Muscle of leg (tissue), 16 donors: ENCODE measurements at places on chromosomes 4 and X. TPM values are rescaled to one million over a fixed set of nuclear protein-coding genes. Genes with fewer than 3 reads are reported as not detected.
A peak's percentile ranks its signal among the peaks of the same experiment; 100 is the strongest.

RNF175 gene
- polyA plus RNA-seq: 0.44 TPM

DNA sequence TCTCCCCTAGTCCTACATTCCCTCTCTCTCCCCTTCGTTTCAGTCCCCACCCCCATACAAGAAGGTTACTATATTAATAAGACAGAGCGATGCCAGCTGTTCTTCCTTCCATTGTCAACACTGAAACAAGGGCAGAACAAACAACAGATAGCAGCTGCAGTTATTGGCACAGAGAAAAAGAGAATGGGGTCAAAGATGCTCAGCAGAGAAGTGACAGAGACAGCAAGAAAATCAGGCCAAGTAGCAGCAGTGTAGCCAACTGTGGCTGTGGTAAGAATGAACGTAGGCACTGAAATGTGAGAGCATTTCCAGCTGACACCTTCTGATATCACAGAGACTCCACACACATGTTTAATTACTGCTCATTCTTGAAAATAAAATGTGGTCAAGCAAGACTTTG is 641.8 kb downstream of the FSTL5 start:
- DNase-seq: peak; percentile 88

DNA sequence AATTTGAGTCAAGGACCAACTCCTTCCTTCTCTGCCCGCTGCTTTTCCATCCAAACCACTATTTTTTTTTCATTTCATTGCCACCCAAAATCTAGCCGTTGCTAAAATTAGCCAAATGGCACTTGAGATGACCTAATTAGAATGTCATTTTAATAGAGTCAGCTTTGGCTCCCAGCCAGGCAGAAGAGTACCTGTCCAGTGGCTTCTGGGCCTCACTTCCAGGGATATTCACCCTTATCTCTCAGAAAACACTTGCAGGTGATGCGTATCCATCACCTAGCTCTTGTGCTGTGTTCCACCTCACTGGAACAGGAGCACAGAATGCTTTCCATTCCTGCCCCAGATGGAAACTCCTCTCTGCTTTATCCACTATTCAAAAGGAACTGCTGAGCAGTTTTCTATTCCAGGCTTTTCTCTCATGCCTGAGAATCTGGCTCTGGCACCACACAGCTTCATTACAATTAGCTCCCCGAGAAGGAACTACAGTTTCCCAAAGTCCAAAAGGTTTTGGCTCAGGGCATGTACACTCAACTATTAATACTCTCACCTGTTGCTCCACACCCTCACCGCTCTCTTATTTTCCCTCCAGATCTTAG is 18.5 kb downstream of the MAGEA9B start:
- DNase-seq: no peak

- DNase-seq: no peak
Measured at GRCh38 chr4:170307182-170307581, 217.4 kb upstream of the AADAT start.

TEX28 gene
- polyA plus RNA-seq: not detected

GRCh38 chr4:56637791-56638190 is 43.3 kb downstream of the HOPX start:
- no peak for DNase-seq

- no peak for DNase-seq
Measured at GRCh38 chr4:43339435-43339834, 446.9 kb downstream of the GRXCR1 start.

DNA sequence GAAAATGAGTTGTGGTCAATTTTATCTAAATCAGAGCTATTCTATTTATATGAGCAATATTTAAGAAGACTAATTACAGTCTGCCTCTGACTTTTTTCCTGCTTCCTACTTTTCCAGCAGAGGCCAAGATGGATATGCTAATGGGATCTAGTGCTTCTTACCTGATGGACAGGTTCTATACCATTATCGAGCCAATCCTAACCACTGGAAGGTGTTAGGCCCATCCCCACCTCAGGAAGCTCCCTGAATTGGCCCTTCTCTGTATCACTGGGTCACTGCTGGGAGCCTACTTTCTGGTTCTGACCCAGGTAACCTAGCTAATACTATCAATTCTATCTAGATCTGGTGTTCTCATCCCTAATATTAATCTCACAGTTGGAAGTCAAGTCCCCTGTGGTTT is 577 bp upstream of the YIPF7 start:
- no peak for DNase-seq

CA5B gene
- 3.4 TPM for polyA plus RNA-seq

- DNase-seq: no peak
Measured at GRCh38 chr4:151753056-151753455, 7.8 kb downstream of the GATB start.

NR3C2 gene
- 9.2 TPM for polyA plus RNA-seq

DNA sequence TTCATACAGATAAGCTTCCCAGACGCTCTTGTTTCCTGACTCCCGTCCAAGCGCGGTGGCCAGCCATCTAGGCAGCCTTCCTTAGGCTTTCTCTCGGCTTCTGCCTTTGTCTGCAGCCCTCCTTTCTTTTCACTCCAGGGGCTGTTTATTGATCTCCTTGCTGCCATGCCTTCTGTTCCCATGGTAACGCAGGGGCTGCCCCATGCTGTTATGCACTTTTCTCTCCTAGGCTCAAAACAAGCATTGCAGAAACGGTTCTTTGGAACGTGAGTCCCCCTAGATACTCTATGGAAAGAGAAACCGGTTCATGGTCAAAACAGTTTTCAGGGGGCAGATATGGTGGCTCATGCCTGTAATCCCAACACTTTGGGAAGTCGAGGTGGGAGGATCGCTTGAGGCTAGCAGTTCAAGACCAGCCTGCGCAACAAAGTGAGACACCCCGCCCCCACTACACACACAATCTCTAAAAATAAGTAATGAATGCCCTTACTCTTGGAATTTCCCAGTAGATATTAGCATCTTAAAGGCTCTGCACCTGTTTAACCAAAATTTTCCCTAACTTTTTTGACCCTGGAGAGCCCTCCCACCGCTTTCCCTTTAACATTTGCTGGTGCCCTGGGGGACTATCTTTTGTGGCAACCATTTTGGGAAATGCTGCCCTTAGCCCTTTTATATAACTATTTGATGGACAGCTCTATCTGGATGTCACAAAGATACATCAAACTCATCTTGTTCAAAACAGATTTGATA is 53.9 kb upstream of the ZNF157 start:
- DNase-seq: peak; percentile 61

- no peak for DNase-seq
Measured at GRCh38 chr4:26223155-26223554, 97.7 kb upstream of the RBPJ start.

- DNase-seq: no peak
Measured at GRCh38 chr4:151418385-151418784, 9.4 kb downstream of the FHIP1A start.

- no peak for DNase-seq
Measured at GRCh38 chr4:119675391-119675790, 46.8 kb upstream of the PDE5A start.

DNA sequence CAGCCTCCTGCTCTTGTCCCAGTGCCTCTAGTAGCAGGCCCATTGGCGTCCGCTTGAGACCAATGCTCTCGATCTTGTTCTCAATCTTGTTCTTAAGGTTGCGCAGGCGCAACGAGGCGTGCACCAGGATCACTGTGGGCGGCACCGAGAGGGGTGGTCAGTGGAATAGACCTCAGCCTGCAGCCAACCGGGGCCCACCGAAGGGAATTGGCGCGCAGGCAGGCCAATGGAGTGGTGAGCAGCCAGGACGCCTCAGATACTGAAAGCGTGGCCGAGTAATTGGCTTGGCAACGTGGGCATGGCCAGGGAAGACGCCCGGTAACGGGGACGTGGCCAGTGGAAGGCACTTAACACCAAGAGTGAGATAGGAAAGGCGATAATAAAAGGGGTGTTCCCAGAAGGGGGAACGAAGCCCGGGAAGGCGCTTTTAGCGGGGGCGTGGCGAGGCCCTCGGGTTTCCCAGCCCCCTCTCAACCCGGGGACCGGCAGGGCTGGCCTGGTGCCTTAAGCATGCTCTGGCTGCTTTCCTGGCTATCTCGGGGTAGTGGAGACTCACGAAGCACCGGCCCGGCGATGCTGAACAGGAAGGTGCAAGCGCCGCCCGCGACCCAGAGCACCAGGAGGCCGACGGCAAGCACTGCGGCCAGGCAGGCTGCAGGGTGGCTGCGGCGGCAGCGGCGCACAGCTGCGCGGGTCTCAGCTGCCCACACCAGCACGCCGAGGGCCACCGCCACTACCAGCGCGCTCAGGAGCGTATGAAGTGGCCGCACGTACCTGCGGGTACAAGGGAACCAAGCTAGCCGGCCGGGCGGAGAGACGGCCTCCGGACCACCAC is 1.7 kb downstream of the PRAF2 start:
- DNase-seq: peak; percentile 88

GRCh38 chrX:30364229-30364628 is 55.0 kb upstream of the NR0B1 start:
- DNase-seq: no peak

DNA sequence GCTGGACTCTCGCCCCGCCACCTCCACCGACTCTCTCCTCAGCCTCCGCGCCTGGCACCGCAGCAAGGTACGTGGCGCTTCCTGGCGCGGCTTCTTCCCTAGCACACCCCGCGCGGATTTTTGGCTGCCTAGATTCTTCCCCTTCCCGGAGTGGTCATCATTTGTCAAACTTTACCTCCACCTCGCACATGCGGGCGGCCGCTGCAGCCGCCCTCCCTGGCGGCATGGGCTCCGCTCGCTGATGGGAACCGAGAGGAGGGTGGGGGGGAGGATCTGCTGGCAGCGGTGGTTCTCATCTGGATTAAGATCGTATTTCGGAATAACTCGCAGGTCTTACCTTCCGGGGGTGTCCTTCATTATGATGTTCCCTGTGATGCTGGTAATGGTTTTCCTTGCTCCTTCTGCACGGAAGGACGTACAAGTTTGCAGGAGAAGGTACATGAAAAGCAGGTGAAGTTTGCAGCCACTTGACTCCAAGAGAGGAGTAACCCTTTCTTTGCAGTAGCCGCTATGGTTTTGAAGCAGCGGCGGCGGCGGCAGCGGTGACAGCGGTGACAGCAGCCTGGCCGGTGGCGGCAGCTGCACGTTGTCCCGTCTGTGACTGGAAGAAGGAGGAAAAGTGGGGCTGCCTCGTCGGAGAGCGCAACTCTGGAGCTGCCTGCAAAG is 2183.9 kb upstream of the TENM3 start:
- no peak for DNase-seq

GRCh38 chrX:136380010-136380769 is 79.4 kb downstream of the ADGRG4 start:
- DNase-seq: no peak

DNA sequence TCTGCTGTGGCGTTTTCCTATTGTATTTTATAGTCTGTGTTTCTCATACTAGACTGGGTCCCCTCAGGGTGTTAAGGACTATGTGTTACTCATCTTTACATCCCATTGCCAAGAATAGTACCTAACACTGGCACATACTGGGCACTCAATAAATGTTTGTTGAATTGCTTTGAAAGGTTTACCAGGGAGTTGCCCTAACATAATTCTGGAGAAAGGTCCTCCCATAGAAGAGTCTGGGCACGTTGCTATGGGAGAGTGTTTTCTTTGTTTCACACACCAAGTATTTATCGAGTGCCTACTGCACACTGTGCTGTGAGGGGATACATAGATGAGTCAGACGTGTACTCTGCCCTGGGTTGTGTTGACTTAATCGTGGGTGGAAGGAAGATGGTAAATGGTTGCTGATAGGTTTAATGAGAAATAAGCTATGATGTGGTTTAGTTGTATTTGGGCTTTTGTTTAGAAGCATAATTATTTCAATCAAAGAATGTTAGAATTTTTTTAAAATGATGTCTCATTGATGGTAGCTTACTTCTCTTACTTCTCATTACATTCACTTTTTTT is 42.9 kb downstream of the AFF1 start:
- DNase-seq: no peak

DNA sequence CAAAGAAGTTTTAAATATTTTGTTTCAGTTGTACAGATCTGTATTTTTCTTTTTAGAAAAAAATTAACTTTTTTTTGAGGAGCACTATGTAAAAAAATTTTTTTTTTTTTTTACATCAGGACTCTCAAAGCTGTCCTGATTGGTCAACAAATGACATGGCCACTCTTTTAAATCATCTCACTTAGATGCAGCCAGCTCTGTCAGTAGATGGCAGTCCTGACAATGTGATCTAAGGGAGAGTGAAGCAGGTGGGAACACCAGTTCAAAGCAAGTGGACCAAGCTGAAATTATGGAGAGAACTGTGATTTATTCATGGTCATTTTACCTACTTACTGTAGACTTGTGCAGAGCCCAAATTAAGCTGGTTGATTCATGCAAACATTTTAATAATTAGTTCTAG is 174.7 kb upstream of the GPRIN3 start:
- peak; percentile 17 for DNase-seq

GRCh38 chr4:26723216-26723615 is 137.4 kb upstream of the STIM2 start:
- no peak for DNase-seq

DNA sequence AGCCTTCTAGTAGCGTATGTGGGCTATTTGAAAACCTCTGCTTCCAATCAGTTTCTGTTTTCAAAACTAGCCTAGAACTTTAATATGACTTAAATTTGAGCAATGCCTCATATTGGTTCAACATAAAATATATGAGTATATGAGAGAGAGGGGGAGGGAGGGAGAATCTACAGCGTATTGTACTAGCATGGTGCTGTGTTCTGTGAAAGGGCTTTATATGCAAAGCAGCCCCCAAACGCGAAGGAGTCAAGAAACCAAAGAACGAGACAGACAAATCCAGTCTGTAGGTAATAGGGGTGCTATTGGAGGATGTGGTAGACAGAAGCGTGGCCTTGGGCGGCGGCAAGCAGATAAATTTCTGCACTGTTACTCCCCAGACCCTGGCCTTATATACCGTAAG is 784 bp upstream of the ANXA5 start:
- no peak for DNase-seq

DNA sequence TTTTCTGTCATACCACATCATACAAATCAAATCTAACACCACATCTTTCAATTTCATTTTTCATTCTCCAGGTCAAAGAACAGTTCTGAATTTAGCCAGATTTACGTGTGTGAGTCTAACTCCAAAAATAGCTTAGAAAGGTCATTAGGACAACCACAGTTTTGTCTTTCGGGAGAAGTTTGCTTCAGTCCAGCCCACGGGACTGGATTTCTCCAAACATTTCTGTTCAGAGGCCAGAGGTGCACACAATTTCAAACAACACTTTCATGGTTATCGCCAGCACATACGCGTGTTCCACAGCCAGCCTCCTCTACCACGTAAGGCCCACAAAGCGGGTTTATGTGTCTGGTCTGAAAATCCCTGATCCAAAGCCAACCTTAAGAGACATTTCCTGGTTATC is 65.9 kb downstream of the VEGFC start:
- DNase-seq: peak; percentile 4

TCEAL6 gene
- polyA plus RNA-seq: 0.14 TPM

DNA sequence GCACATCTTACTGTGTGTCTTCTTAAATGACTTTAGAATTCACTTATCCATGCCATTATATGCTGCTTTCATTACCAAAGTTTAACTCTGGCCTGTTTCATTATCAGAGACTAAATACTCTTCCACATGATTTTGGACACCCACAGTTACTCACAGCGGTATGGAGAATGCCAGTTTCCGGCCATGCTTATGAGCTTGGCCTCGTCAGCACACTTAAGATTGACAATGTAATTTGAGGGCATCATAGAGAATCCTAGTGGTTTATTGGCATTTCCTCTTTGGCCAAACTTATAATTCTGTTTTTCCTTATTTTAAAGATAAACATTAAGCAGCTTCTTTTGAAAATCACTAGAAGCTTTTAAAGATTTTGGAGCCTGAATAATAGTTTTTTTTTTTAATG is 104.5 kb downstream of the IRF2 start:
- no peak for DNase-seq

CPLX1 gene
- polyA plus RNA-seq: 0.39 TPM

GRCh38 chr4:73615613-73616012 is 4.6 kb downstream of the RASSF6 start:
- DNase-seq: no peak
